ENCODE measurements at places on chromosomes 13 and 19.

GRCh38 chr19:2543463-2544442 is 67.8 kb downstream of the GADD45B start:
- peak; percentile 50 for DNase-seq

GRCh38 chr19:10604460-10604980 is 17.4 kb upstream of the AP1M2 start:
- DNase-seq: no peak

DNA sequence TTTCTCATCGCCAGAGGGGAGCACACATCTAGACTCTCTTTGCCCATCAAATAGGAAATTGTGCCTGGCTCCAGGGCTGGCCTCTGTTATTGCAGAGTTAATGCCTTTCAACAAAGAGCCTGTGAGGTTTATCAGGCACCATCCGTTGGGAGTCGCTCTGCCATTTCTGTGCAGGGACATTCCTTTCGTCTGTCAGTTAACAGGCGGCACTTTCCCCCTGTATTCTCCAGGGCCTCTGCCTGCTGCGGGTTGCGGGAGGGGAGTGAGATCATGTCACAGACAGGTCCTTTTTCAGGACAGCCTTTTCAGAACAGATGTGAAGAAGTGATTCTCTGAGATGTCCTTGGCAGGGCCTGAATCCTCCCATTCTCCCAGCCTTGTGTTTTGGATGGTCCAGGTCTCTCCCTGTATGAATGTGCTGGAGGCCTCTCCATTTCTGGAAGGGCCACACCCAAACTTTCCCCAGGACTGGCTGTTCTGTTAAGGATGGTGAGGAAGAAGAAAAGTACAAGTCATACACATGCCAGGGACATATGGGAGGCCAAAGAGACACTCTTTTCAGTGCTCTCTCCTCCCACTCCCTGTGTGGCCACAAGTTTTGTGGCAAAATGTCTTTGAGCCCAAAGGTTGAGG is 14.9 kb downstream of the SERP2 start:
- DNase-seq: no peak

DNA sequence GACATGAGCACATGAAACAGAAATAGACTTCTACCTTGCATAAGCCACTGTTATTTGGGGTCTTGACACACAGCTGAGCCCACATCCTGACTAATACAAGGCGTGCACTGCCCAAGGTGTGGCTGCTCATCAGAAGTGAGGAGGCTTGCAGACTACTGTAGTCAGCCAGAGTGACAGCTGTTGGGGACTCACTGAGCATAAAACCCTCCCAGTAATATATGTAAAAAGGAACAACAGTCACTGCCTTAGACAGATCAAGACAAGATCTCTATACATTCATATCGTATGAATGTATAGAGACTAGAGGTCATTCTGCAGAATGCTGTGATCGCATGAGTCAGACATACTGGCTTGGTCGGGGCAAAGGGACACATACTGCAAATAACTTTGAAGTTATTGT is 4.1 kb upstream of the C1QTNF9B start:
- no peak for DNase-seq

- no peak for DNase-seq
Measured at GRCh38 chr13:27663947-27664346, 42.3 kb downstream of the POLR1D start.

DNA sequence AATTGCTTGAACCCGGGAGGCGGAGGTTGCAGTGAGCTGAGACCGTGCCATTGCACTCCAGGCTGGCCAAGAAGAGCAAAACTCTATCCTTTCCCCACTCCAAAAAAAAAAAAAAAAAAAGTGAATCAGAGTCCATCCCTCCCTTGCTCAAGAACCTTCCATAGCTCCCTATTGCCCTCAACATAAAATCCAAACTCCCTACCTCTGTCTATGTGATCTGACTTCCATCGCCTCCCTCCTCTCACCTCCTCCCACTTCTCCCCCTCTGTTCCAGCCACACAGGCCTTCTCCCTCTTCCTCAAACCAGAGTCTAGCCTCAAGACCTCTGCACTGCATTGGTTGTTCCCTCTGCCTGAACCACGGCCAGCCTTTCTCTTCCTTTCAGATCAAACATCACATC is 10.0 kb upstream of the TLE2 start:
- DNase-seq: no peak

DNA sequence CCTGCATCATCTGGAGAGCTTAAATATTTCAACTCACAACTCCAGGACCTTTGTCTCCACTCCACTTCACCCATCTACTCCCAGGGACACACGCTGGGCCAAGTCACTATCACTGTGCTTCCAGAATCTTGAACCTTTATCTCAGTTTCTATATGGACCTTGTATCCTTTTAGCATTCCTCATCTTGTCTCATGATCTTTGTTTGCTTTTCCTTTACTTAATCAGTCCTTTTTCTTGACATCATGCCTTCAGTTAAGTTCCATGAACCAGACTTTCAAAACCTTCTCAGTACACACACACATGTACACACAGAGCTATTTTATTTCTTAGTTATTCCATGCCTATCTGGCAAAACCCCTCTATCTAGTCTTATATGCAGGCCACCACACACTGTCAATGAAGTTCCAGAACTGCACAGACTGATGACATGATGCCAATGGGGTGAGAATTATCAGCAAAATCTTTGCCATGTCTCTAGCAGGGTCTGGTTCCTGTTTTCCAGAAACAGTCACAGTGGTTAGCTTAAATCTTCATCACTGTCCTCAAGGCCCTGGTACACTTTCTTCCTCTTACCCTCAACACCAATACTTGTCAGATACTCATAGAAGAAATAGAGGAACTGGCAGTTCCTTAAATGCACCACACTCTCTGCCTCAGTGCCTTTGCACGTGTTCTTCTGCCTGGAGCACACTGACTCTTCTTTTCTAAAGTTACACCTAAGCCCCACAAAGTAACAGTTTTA is 77.6 kb upstream of the STARD13 start:
- DNase-seq: no peak

DNA sequence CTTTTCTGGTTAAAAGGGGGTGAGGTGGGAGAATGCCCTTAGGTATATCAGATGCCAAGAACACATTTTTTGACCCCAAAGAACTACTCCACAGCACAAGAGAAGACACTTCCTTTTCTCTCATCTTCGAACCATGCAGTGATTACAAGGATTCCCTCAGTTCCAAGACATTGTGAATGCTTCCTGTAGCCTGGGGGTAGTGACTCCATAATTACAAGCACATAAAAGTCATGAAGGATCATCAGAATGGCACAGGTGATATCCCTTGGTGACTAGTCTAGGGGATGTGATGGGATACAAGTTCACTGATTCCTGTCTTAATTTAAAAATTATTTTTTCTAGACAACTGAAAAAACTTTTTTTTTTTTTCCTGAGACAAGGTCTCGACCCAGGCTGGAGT is 78.0 kb downstream of the ZC3H13 start:
- DNase-seq: no peak

GRCh38 chr13:97537110-97537509 is 103.1 kb downstream of the RAP2A start:
- DNase-seq: no peak

DNA sequence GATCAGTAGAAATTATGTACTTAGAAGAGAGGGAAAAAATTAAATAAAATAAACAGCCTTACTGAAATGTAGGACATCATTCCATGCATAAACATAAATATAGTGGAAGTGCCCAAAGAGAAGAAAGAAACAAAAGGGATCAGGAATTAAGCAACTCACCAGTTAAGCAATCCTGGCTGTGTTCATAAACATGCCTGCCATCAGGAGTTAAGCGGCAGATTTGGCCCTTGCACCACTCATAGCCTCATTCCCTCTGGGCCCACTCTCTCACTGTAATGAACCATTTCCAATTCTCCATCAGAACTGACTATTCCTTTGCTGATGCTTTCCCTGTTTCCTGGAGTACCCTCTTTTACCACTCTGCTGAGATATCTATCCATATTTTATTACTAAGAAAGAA is 281.4 kb downstream of the LHFPL6 start:
- DNase-seq: no peak

GRCh38 chr19:2944775-2945574 is at the start of gene ZNF77:
TSS of gene ZNF77 (minus strand) at chr19:2944971. CDS start at chr19:2944840, 131 bp downstream.
- peak; percentile 99 for DNase-seq

- no peak for DNase-seq
Measured at GRCh38 chr13:29522044-29522685, 73.3 kb downstream of the SLC7A1 start.

GRCh38 chr13:45966715-45967114 is 85.8 kb downstream of the ZC3H13 start:
- DNase-seq: no peak

DNA sequence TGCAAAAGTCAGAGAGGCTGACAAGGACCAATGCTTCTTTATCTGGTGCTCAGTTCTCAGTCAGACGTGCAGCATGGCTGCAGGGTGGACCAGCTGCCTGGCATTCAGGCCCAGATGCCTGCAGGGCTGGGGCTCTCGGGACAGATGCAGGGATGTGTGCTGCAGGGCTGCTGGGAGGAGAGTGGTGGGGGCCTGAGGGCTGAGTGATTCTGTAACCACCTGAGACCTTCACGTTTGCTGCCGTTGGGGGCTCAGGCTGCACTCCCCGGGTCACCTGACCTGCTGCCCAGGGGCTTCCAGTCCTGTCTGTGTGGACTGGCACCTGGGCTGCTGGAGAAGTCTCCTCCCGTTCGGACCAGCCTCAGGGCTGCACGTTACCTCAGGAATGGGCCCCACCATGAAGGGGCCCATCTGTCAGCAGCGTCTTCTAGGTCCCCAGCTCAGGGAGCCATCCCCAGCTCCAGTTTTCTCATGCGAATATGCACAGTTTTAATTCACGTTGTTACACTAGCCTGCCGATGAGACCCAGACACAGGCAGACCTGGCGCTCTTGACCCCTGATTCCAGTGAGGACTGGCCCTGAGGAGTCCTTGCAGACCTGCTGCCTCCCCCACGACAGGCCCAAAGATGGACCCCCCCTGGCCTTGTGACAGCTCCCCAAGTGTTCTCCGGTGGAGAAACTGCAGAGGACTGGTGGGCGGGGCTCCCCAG is 16.9 kb downstream of the KCTD15 start:
- DNase-seq: no peak

DNA sequence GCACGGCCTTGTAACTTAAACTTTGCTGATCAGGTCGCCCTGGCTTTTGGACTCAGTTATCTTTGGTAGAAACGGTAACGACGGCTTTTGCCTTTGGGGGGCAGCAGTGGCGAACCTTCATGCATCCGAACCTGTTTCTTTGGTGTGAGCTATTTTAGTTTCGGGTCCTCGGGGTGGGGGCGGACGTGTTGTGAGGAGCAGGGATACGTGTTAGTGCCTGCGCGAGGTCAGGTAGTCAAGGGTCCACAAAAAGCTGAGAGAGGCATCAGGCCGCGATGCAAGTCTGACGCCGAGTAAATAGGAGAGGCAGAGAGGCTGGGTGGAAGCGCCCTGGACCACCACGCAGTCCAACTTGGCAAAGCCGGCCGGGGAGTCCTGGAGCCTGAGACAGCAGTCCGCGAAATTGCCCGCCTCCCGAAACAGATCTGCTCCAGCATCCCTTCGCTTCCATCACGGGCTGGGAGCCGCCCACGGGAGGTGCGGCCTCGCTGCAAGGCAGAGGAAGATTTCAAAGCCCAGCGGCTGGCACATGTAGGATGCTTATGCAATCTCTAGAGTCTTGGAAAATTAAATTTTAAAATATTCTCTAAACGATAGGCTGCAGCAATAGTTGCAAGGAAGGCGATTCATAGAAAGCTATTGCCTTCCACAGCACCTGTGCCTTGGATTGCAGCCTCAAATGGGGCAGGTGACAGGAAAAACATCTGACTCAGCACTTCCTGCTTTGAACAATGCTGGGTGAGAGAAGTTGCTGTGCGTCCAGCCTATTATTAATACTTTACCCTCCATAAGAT is 4.6 kb upstream of the TPP2 start:
- DNase-seq: peak; percentile 51

DNA sequence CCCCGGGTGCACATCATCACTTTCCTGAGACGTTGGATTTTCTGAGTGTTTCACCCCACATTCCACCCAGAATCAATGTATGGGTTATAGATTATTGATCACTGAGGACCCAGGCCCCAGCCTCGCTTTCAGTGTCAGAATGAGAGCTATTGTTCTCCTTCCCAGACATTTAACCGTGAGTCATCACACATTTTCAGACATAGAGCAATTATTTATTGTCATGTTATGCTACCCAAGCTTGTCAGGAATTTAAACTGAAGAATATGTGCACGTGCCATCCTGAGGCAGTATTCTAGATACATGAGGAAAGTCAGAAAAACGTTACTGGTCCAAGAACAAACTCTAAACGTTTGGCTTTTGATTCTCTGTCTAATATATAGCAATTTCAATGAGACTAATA is 276.6 kb upstream of the ZNF507 start:
- no peak for DNase-seq

- peak; percentile 46 for DNase-seq
Measured at GRCh38 chr19:18021121-18021755, 13.3 kb downstream of the ARRDC2 start.

DNA sequence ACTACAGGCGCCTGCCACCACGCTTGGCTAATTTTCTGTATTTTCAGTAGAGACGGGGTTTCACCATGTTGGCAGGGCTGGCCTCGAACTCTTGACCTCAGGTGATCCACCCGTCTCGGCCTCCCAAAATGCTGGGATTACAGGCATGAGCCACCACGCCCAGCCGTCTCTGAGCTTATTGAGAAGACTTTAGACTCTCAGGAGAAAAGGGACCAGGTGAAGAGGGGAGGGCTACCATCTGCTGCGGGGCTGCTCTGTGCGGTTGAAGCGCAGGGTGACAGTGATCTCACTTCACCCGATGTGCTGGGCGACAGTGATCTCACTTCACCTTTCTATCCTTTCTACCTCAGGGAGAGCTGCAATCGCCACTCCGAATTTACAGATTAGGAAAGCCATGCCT is 25.3 kb downstream of the PDCD5 start:
- DNase-seq: no peak

DNA sequence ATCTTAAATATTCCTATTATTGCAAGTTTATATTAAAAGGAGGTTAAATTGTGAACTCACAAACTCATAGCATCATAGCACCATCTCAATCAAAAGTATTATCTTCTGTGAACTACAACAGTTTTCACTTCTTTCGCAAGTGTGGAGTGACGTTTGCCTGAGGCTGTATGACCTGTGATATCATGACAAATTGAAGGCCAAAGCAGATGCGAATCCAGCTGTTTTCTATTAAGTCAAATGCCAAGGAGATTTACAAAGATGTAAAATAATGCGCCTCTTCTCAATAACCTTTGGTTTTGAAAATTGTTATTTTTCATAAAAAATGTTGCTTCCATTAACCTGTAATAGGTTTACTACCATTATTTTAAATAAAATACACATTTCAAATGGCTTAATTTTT is 7.6 kb upstream of the PEG3 start:
- DNase-seq: no peak

GRCh38 chr13:97369261-97369893 is 64.6 kb upstream of the RAP2A start:
- DNase-seq: no peak

DNA sequence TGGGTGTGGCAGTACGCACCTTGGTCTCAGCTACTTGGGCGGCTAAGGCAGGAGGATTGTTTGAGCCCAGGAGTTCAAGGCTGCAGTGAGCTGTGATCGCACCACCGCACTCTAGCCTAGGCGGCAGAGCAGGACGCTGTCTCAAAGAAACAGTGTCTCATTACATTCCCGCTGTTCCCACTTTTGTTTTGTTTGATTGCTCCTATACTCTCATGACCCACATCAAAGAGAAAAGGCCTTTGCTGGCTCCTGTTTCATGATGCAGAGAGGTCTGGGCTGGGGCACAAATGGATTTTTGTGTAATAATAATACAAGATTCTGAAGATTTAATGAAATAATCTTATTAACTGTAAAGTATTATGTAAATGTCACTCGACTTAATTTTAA is 85.7 kb downstream of the LACC1 start:
- DNase-seq: no peak

Data from stimulated activated CD8-positive, alpha-beta memory T cell treated with anti-CD3 and anti-CD28 coated beads, Interleukin-2, amount 100 ng/mL, for 1 hour (primary cell).